ENCODE measurements at places on chromosomes 2 and 18. TPM values are rescaled to one million over a fixed set of nuclear protein-coding genes. Genes with fewer than 3 reads are reported as not detected.

The UGT1A7 gene
- total RNA-seq, result not detected

The MEP1B gene
- total RNA-seq, result not detected

The CYP27A1 gene
- total RNA-seq, result 54.0 TPM

The NCKAP5 gene
- 0.13 TPM for total RNA-seq

The ALPP gene
- not detected for total RNA-seq

The DCDC2C gene
- total RNA-seq, result not detected

The LANCL1 gene
- total RNA-seq, result 71.9 TPM

The GPR75 gene
- total RNA-seq, result 4.5 TPM

The SH3RF3 gene
- total RNA-seq, result 10.8 TPM

The AOX1 gene
- 90.5 TPM for total RNA-seq

The KCNG2 gene
- total RNA-seq, result not detected

The PSMA8 gene
- not detected for total RNA-seq

The DSG4 gene
- not detected for total RNA-seq

The DQX1 gene
- not detected for total RNA-seq

The IL1A gene
- total RNA-seq, result not detected

The TRMT61B gene
- total RNA-seq, result 16.9 TPM

The VPS4B gene
- total RNA-seq, result 52.5 TPM

The VWA3B gene
- total RNA-seq, result not detected

The VWC2L gene
- not detected for total RNA-seq

The SIX3 gene
- not detected for total RNA-seq

The UGT1A3 gene
- not detected for total RNA-seq

The ELOA2 gene
- total RNA-seq, result not detected
